Psoas muscle (tissue), 8 donors: ENCODE measurements at places on chromosomes 6 and 20. TPM values are rescaled to one million over a fixed set of nuclear protein-coding genes. Genes with fewer than 3 reads are reported as not detected.

- no peak for DNase-seq
Measured at GRCh38 chr20:376750-377149, 3.8 kb upstream of the TRIB3 start.

- peak; percentile 72 for DNase-seq
Measured at GRCh38 chr20:37526839-37527637, 638 bp downstream of the BLCAP start.

The NMBR gene
- not detected for total RNA-seq

GRCh38 chr20:47953471-47953870, 168.2 kb upstream of the SULF2 start:
- no peak for DNase-seq

The SLC2A10 gene
- 0.40 TPM for total RNA-seq

- no peak for DNase-seq
Measured at GRCh38 chr6:38172739-38173410, 353.3 kb downstream of the ZFAND3 start.

DNA sequence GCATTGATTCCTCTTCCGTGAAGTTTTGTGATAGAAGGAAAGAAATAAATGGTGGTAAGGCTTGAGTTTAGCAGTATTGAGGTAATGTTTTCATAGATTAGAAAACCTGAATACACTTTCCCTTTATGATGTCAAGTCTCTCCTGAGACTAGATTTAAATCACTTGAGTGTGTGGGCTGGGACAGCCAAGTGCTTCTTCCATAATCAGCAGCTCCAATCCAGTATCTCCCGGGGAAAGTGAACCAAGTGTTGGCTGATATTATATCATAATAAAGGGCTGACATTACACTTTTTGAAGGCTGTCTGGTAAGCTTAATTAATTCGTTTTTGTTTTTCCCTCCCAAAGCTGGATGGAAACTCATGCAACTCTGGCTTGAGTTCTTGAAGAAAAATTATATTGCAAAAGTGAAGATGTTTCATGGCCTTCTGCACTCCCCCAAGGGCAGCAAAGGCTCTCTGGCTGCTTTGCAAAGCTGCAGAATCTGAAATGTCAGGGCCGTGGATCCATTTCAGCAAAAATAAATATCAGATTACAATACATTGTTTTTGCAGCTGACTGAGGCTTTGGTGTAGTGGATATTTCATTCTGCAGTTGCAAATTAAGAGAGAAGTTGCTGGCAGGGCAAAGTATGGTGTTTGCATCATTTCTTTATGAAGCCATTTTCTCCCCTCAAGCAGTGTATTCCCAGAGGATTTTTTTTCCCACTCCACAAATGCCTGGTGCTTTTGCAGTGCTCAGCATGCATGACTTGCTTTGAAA, 101.2 kb downstream of the MKKS start:
- DNase-seq, result no peak

GRCh38 chr6:116206231-116206903, 47.5 kb downstream of the TSPYL4 start:
- DNase-seq, result no peak

GRCh38 chr6:111609827-111610526, 4.3 kb upstream of the TRAF3IP2 start:
- DNase-seq, result no peak

DNA sequence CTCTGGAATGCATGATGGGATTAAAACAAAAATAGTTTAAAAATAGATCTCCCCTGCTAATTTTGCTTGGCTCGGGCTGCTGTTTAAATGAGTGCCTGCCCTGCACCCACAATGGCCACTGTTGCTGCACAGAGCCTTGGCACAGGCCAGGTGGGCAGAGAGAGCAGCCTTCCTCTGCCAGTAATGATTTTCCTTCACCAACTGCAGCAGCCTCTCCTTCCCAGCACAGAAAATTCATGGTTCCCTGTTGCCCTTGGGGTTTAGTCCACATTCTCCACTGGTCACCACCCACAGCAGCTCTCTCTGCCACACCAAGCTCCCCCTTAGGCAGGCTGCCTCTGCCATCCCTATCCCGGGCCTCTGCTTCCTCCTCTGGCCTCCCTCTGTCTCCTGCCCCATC, 30.2 kb downstream of the TGM3 start:
- DNase-seq, result no peak

DNA sequence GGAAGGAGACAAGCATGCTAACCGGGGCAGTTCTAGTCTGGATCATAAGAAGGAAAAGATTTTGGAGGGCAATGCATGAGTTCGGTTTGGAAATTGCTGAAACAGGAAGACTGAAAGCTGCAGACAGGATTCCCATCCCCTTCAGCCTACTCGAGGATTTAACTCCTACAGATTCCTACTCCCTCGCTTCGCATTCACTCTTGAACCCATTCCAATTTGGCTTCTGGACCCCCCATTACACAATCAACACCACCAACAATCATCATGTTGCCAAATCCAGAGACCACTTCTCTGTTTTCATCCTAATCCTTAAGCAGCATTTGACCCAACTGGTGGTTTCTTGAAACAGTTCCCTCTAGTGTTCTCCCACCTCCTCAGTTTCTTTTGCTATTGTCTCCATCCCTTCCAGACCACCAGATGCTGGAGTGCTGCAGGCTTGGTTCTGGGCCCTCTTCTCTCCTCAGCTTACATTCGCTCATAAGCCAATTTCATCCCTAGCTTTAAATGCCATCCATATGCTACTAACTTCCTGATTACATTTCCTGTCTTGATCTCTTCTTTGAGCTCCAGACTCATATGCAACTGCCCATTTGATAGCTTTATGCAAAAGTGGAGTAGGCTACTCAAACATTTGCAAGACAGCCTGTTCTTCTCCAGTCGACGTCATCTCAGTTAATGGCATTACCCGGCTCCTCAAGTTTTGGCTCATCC, 66.5 kb downstream of the DTNBP1 start:
- DNase-seq, result no peak

The C20orf141 gene
- not detected for total RNA-seq

The RCAN2 gene
- 13.2 TPM for total RNA-seq

DNA sequence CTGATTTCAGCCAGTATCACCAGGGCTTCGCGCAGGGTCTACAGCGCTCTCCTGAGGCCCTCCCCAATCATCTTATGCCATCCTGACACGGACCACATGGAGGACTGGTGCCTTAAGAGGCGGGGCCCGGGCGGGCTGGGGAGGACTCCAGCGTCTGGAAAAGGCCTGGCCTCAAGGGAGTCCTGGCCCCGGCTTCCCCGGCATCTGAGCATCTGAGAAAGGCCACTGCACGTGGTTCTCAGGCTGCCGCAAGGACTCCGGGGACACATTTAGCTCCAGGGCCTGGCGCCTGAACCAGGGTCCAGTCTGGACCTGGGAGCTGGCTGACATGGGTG, 21.4 kb downstream of the BHLHE23 start:
- no peak for DNase-seq

GRCh38 chr20:61555566-61555965, 303.5 kb downstream of the CDH4 start:
- DNase-seq, result no peak

- no peak for DNase-seq
Measured at GRCh38 chr20:11132819-11133415, 459.1 kb upstream of the JAG1 start.

DNA sequence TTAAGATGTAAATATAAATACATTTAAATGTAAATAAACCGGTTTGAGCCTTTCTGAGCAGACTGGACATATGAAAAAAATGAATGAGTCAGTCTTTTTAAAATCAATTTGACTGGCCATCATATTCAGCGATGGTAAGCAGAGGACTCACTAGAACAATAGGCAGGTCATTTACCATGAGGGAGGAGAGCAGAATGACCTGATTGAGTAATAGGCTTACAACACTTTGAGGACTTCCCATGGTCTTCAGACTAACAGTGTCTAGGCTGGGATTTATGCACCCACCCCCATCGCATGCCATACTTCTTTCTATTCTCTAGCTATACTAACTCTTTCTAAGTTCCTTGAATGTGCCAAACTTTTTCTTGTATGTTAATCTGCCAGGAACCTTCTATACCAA, 241.9 kb upstream of the RAB32 start:
- DNase-seq, result no peak

DNA sequence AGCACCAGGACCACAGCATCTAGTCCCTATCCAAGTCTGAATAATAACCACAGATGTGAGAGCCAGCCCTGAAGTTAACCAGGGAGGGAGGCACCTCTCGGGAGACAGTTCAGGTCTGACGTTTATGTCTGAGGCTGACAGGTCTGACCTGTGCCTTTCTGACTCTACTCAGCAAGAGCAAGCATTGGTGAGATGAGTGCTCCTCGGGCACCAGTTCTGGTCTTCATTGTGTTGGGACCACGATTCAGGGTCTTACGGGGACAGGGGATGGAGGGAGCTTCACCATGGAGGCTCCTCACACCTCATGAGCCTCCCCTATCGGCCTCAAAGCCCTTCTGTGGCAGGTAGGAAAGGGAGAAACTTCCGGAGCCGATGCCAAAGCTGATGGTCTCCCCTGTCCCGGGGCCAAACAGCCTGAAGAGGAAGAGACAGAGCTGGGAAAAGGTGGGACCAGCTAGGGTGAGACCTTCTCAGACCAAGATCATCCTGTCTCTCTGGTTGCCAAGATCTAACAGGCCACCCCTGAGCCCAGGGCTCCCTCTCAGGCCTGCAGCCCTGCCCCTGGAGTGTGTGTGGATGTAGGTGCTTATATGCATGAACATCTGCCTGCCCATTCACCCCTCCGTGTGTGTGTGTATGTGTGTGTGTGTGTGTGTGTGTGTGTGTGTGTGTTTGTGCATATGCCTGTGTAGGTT, 170.5 kb downstream of the VEGFA start:
- DNase-seq, result no peak

- DNase-seq, result no peak
Measured at GRCh38 chr6:158649289-158650143, at the start of gene SYTL3. SYTL3 (plus strand) TSS chr6:158650054; CDS start chr6:158663269, 13,215 bp downstream.

DNA sequence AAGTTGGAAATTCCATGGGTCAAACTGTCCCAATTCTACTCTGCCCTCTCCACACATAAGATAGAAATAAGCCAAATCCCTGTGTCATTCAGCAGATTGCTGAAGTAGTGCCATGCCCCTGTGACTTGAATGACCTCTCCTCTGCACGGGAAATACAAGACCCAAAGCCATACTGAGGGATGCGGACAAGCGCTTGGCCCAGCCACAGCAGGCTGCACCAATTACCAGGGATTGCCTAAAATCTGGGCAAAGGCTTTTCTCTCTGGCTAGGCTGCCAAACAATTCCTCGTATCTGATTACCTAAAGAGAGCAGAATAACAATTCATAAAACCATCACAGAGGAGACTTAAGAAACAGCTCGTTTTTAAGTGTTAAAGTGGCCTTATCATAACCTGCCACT, 421.8 kb upstream of the JARID2 start:
- DNase-seq, result no peak

The CTAGE9 gene
- total RNA-seq, result not detected

GRCh38 chr20:40938020-40938419, 90.6 kb upstream of the TOP1 start:
- DNase-seq, result no peak

The CAGE1 gene
- total RNA-seq, result not detected

The HDGFL1 gene
- not detected for total RNA-seq

The TINAG gene
- 0.27 TPM for total RNA-seq
